Spinal cord (tissue), 10 donors: ENCODE measurements at places on chromosomes 2 and 18. TPM values are rescaled to one million over a fixed set of nuclear protein-coding genes. Genes with fewer than 3 reads are reported as not detected.

DNA sequence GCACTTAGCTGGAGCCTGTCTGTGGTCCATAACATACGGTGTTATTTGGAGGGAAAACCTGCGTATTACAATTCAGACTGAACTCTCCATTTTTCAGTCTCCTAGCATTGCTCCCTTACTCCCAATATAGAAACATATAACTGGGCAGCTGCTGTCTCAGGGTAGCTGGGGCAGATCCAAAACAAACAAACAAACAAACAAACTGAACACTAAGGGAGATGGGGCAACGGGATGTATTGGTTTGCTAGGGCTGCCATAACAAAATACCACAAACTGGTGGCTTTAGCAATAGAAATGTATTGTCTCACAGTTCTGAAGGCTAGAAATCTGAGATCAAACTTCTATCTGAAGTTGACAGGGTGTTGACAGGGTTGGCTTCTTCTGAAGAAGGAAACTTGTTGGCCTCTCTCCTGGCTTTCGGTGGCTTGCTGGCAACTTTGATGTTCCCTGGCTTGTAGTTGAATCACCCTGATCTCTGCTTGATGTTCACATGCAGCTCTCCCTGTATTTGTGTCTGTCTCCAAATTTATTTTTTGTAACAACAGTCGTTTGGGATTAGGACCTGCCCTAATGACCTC, 329.3 kb upstream of the ZNF804A start:
- H3K4me3 ChIP-seq, result no peak overlapping the region
- no peak for DNase-seq
- H3K36me3 ChIP-seq, result no peaks in the 10 kb centered on the region
- no peaks in the 10 kb centered on the region for H3K27me3 ChIP-seq
- H3K27ac ChIP-seq, result no peak overlapping the region

- H3K4me3 ChIP-seq, result no peak overlapping the region
- no peak for DNase-seq
- H3K27ac ChIP-seq, result no peak overlapping the region
- H3K4me1 ChIP-seq, result peaks cover 7% of the 10 kb centered on the region
- no peaks in the 10 kb centered on the region for H3K27me3 ChIP-seq
- no peaks in the 10 kb centered on the region for H3K36me3 ChIP-seq
These were observed 185.9 kb downstream of the ZNF521 start for GRCh38 chr18:25166113-25166512.

Gene PLA2R1
- total RNA-seq, result 56.4 TPM

Gene HOXD13
- not detected for total RNA-seq
